ENCODE measurements at places on chromosomes 11 and 22.

GRCh38 chr22:21443057-21443734 lies 24.0 kb upstream of the TMEM191C start:
- no peak for DNase-seq

GRCh38 chr11:109264128-109264527 lies 157.9 kb upstream of the C11orf87 start:
- no peak for DNase-seq

DNA sequence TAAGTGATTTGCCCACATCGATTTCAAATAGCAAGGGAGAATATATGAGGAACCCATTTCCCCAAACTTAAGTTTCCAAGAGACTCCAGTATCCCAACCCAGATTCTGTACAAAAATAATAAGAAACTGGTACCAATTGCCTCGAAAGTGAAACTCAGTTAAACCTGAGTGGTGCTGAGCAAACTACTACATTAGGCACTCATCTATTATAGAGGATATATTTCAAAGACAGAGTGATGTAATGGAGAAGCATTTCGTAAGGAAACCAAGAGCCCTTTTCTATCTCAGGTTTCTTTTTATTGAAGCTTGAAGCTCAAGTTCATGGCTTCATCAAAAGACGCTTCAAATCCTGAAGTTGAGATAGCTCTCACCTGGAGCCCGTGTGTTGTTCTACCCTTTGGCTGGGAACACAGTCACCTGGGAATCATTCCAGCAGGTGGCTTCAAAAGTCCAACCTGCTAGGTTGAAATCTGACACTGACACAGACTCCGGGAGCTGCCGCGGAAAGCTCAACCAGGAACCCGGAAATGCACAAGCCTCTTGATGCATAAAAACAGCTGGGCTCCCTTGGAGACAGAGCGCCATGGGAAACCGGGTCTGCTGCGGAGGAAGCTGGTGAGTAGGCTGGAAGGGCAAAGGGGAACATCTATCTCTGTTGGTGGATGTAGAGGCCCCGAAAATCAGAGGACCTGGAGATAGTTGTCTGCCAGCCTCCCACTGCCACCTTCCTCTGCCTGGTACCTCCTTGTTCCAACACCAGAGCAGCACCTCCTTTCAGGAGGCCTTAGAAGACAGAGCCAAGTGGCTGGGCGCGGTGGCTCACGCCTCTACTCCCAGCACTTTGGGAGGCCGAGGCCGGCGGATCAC lies at the start of gene C11orf52:
Gene C11orf52, plus strand, starts transcription at position 524 of the 867 bp plus-strand sequence. Its CDS starts 60 bp downstream, at position 584.
- no peak for DNase-seq

DNA sequence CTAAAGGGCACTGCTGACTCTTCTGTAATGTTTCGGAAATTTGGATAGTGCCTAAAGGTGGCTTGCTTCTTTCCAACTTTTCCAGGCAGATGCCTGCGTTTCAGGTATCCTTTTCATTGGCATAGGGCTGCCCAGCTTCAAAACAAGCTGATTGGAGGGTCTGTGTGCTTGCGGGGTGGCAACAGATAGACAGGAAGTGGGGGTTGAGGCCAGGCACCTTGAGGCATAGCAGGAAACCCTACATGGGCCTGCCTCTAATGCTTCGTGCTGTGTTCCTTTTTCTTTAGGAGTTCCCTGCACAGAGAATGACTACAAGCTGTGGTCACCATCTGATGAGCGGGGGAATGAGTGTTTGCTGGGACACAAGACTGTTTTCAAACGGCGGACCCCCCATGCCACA lies 92.2 kb upstream of the SORL1-AS1 start:
- no peak for DNase-seq
